Heart left ventricle (tissue), 16 donors: ENCODE measurements at places on chromosomes 12 and 14. TPM values are rescaled to one million over a fixed set of nuclear protein-coding genes. Genes with fewer than 3 reads are reported as not detected.

Gene AMDHD1
- 0.72 TPM for polyA plus RNA-seq

Gene DNAI7
- polyA plus RNA-seq, result 0.10 TPM

Gene PLCZ1
- not detected for polyA plus RNA-seq

Gene PGF
- polyA plus RNA-seq, result 9.7 TPM

- DNase-seq, result no peak
Measured at GRCh38 chr12:29563636-29564035, 66.2 kb upstream of the OVCH1 start.

Gene IGF1
- 1.9 TPM for polyA plus RNA-seq

DNA sequence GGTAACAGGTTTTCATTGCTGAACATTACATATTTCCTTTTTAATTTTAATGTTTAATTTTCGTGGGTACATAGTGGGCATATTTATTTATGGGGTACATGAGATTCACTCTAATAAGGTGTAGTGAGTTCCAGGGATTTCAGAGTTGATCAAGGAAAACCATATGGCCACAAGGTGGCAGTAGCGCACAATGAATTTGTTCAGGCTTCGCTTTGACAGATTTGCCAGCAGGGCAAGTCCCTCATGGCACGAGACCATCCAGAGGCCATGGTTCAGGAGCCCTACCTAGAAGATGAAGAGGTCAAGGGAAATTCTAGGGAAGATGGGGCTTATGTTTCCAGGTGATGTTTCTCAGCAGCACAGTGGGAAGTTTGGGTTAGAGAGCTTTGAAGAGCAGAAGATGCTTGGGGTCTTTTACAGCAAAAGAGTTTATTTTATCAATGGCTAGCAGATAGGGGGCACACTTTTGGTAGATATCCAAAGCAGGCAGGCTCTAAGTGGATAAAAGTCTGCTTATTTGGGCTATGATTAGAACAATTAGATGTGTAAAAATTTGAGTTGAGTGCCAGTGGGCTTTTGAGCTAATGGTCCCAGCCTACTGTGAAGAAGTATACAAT lies 1004.4 kb downstream of the AACS start:
- no peak for DNase-seq

- no peak for DNase-seq
Measured at GRCh38 chr14:21846227-21846885, 172.7 kb upstream of the OR4E1 start.

DNA sequence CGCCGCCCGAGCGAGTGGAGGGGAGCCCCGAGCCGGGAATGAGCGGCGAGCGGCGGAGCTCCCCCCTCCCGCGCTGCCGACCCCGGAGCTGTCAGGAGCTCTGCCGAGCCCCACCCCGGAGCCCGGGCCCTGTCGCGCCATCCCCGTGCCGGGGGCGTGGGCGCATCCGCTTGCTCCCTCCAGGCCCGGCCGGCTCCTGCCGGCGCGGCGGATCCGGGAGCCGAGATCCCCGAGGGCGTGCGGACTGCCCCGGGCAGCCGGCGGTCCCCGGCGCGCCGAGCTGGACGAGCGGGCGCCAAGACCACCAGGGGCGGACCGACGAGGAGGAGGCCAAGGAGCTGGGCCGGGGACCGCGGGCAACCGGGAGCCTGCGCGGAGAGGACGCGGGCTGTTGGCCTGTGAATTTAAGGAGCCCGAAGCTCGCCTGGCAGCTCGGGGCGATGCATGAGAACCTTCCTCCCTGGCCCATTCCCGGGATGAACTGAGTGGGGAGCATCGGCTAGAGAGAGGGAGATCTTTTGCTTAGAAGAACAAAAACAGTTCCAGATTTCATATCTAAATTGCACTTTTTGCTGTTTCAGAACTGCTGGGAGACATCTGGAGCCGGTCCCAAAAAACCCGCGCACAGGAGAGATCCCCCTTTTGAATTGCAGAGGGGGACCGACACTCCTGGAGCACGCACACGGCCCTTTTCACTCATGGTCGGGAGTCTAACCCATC lies 2.0 kb downstream of the PTHLH start:
- peak; percentile 33 for DNase-seq

Gene PLEK2
- 0.76 TPM for polyA plus RNA-seq

GRCh38 chr14:100063314-100063941 lies 1.8 kb upstream of the EVL start:
- DNase-seq, result no peak

Gene C12orf54
- not detected for polyA plus RNA-seq

GRCh38 chr12:77133566-77133965 lies 68.2 kb upstream of the E2F7 start:
- DNase-seq, result peak; percentile 28

DNA sequence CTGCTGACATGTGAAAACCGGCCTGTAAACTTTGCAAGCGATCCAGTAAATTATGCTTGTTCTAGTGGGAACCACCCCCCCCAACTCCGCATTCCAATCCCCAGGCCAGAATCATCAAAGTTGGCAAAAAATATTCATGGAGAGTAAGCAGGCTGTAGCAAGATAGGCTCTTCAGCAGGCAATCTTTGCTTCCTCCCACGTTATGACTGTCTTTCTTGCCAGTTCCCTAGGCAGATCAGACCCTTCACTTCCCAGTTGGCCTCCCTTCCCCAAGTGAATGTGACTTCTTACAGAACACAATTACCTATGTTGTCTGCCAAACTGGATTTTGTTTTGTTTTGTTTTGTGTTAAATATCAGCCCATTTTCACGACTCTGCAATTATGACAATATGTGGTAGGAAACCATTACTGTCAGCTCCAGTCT lies 1.2 kb upstream of the PTGER2 start:
- no peak for DNase-seq

GRCh38 chr12:39815746-39816145 lies 196.1 kb upstream of the ABCD2 start:
- no peak for DNase-seq

GRCh38 chr14:65731933-65732506 lies 319.5 kb downstream of the FUT8 start:
- no peak for DNase-seq

GRCh38 chr14:68297876-68298468 lies 478.4 kb downstream of the RAD51B start:
- no peak for DNase-seq

- no peak for DNase-seq
Measured at GRCh38 chr12:30823764-30824163, 69.0 kb upstream of the CAPRIN2 start.

GRCh38 chr14:71574976-71575375 lies 357.3 kb upstream of the RGS6 start:
- DNase-seq, result no peak

- no peak for DNase-seq
Measured at GRCh38 chr14:91361233-91361811, 56.3 kb downstream of the CCDC88C start.

Gene LIMA1
- 11.6 TPM for polyA plus RNA-seq

DNA sequence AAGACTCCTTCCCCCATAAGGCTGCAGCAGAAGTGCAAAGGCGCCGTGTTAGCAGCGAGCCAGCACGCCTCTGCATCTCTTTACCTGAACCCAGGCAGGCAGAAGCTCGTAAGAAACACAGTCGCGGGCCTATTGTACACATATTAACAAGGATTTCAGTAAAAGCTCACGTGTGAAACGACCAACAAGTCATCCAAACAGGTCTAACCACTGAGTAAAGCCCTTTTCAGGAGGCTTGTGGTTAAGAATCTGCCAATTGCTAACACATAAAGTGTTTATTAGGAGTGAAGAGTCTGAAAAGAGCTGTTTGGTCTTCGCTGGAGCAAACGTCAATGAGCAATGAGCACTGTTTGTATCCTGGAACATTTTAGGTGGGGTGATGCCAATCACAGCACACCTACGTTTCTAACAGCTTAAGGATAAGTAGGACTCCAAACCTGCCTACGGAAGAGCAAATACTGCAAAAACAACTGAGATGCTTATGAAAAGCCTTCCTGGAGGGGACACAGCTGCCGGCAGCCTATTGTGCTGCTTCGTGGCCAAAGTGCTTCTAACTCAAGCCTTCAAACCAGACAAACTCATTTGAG lies 43.1 kb downstream of the PRKAB1 start:
- no peak for DNase-seq

Gene PRKD1
- polyA plus RNA-seq, result 0.99 TPM

GRCh38 chr12:16121953-16122352 lies 155.5 kb downstream of the SLC15A5 start:
- DNase-seq, result no peak

DNA sequence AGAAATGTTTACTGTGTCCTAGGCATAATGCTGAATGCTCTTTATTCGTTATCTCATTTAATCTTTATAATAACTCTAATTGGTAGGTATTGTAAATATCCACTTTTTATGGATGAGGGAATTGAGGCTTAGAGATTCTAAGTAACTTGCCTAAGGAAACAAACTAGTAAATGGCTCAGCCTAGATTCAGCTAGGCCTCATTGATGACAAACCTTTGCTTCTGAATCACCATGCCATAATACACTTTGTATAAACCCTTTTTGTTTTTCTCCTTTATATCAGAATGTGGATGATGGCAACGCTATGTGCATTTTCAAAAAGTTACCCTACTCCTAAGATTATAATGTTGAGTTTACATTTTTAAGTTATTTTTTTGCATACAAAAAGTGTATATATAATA lies 34.0 kb downstream of the MNAT1 start:
- no peak for DNase-seq

Gene M6PR
- polyA plus RNA-seq, result 98.6 TPM

DNA sequence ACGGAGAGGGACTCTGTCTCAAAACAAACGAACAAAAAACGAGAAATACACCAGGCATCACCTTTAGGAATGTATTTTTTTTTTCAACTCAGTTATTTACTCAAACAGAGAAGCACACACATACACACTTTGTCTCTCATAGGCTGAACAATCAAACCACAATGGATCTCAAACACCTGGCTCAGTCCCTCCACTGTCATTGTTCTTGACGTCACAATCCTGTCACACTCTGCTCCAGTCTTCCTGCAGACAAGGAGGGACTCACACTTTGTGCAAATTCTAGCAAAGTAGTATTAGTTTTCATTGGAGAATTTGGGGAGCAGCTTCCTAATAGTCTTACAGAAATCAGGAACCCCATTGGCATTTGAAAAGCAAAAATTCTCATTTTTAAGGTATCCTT lies 727.8 kb downstream of the BCL11B start:
- DNase-seq, result no peak

Gene CLSTN3
- polyA plus RNA-seq, result 3.1 TPM

GRCh38 chr14:31271648-31272047 lies 64.1 kb upstream of the HECTD1 start:
- DNase-seq, result no peak

- no peak for DNase-seq
Measured at GRCh38 chr12:39588348-39588747, 31.3 kb downstream of the ABCD2 start.

GRCh38 chr14:21041676-21042433 lies at the start of gene RNASE7:
TSS of gene RNASE7 (plus strand) at chr14:21042362. CDS start at chr14:21042993, 631 bp downstream.
- no peak for DNase-seq

DNA sequence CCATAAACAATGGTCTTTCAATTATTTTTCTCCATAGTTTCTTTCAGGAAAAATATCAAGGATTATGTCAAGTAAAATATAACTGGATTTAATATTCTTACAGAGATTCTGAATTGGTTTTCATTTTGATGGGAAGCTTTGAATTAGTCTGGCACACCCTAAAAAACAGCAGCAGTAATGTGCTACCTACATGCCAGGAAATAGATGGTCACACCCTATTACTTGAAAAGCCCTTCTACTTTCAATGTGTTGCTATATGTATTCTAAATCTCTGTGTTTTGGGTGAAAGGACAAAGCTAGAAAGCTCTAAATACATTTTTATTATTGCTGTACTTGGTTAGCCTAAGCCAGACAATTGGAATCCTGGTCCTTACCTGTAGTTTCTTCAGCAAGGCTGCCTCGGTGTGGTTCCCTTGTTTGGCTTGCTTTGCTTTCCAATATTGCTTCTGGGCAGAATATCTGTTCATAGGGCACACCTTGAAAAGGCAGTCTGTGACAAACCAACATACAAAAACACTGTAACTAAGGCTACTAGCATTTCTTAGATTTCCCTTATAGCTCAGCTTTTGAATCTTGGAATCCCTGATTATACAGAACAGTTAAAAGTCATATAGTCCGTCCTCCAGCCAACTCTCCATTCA lies 107.6 kb downstream of the ITPR2 start:
- DNase-seq, result no peak

- no peak for DNase-seq
Measured at GRCh38 chr12:69254046-69254445, 14.7 kb downstream of the CPSF6 start.

Gene MAP1LC3B2
- polyA plus RNA-seq, result 0.91 TPM

DNA sequence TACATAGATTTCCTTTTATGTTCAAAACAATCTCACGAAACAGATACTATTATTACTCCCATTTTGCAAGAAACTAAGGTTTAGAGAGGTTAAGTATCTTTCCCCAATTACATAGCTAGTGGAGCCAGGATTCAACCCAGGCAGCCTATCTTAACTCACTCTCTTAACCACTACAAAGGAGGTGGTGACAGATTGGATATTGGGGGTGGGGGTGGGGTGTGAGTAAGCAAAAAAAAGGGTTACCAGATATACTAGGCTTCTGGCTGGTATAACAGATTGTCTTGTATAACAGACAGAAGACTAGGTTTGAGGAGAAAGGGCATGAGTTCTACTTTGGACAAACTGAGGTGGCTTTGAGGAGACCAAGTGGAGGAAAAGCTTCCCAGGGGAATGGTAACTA lies 2.1 kb downstream of the GMFB start:
- DNase-seq, result no peak

- no peak for DNase-seq
Measured at GRCh38 chr12:28699029-28699428, 450.0 kb upstream of the FAR2 start.

Gene CEBPE
- not detected for polyA plus RNA-seq

Gene PTGER2
- 0.60 TPM for polyA plus RNA-seq
